ENCODE measurements at places on chromosomes 6 and 20.
A peak's percentile ranks its signal among the peaks of the same experiment; 100 is the strongest.

GRCh38 chr6:149895833-149896271 lies 2.1 kb downstream of the RAET1E start:
- no peak for DNase-seq

- DNase-seq, result no peak
Measured at GRCh38 chr20:47971058-47971791, 185.9 kb upstream of the SULF2 start.

- no peak for DNase-seq
Measured at GRCh38 chr20:19231359-19232035, 19.1 kb downstream of the SLC24A3 start.

GRCh38 chr6:35694462-35694861 lies 5.7 kb upstream of the FKBP5 start:
- no peak for DNase-seq

GRCh38 chr20:22466447-22467171 lies 117.8 kb downstream of the FOXA2 start:
- DNase-seq, result no peak

DNA sequence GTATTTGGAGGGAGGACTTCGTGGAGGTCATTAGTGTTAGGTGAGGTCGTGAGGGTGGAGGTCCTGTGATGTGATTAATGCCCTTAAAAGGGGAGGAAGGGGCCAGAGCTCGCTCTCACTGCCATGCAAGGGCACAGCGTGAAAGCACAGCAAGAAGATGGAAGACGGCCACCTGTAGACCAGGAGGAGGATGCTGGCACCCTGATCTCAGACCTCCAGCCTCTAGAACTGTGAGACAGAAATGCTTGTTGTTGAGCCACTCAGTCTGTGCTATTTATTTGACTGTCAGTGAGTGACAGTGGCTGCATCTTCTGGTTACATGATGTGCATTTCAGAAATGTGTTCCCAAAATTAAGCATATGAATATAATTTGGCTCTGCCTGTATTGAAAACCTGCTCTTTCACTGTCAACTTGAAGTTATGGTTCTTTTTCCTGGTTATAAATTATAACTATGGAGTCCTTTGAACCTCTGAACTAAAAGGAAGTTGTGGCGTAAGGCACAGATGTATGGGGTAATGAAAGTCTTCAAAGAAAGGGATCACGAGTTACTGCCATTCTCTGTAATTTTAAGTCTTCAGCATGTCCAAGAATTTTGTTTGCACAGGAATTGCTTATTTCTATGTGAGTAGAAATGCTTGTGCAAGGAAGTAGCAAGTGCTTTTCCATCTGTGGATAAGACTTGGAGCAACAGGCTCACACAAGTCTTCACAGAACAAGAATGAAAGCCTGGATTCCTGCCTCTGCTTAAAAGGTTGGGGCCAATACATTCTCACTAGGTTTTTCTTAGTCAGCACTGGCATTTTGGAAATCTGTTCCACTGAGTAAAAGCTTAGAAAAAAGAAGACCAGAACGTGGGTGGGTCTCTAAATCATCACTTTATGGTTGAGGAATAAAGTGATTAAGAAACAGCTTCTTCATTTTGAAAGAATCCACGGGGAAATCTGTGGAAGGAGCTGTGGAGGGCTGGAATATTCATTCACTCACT lies 10.3 kb downstream of the PPP1R14C start:
- DNase-seq, result no peak

- no peak for DNase-seq
Measured at GRCh38 chr6:158754738-158755137, 64.4 kb downstream of the EZR start.

- DNase-seq, result peak; percentile 30
Measured at GRCh38 chr20:21099751-21100577, 6.2 kb downstream of the LINC00237 start.

DNA sequence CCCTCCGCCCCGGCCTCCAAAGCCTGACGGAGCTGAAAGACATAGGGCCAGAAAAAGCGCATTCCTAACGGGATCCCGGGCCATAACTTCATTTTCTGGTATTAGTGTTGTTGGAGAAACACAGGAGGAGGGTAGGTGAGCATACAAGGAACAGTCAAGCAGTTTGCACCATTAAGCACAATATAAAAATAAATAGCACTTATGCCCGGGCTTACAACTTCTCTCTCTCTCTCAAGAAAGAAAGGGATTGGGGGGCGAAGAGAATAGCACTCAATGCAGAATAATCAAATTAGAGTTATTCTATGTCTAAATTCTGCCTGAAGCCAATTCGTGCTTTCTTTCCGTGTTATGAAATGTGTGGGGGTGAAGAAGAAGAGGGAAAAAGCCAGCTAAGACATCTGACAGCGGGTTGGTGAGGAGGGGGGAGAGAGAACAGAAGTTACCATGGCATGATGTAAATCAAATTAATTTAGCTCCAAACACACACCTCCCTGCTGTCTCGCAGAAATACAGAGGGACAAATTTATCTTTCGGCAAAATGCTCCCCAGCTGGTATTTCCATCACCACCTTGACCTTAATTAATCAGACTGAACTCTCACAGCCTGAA lies 508 bp upstream of the METTL24 start:
- DNase-seq, result no peak

GRCh38 chr20:3577366-3577765 lies 85.8 kb downstream of the GFRA4 start:
- no peak for DNase-seq

GRCh38 chr20:37501940-37502339 lies 19.1 kb upstream of the NNAT start:
- DNase-seq, result no peak

DNA sequence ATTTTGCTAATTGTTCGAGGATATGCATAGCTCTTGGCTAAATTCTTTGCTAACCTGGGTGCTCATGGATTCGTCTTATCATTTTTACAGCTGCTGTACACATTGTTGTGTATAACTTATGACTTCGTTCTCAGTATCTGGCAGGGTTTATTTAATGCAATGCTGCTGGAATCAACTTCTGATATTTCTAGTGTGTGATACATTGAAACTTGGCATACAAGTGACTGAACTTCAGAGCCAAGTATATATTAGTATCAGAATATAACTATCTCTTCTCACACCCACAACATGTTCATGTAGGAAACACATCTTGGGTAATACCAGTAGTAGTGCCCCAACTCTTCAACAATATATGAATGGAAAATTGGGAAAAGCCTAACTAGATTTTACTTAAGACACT lies 764.2 kb downstream of the TENT5A start:
- no peak for DNase-seq

- no peak for DNase-seq
Measured at GRCh38 chr6:44636561-44637248, 249.2 kb downstream of the CDC5L start.

GRCh38 chr20:62835931-62836861 lies 19.3 kb downstream of the COL9A3 start:
- no peak for DNase-seq

DNA sequence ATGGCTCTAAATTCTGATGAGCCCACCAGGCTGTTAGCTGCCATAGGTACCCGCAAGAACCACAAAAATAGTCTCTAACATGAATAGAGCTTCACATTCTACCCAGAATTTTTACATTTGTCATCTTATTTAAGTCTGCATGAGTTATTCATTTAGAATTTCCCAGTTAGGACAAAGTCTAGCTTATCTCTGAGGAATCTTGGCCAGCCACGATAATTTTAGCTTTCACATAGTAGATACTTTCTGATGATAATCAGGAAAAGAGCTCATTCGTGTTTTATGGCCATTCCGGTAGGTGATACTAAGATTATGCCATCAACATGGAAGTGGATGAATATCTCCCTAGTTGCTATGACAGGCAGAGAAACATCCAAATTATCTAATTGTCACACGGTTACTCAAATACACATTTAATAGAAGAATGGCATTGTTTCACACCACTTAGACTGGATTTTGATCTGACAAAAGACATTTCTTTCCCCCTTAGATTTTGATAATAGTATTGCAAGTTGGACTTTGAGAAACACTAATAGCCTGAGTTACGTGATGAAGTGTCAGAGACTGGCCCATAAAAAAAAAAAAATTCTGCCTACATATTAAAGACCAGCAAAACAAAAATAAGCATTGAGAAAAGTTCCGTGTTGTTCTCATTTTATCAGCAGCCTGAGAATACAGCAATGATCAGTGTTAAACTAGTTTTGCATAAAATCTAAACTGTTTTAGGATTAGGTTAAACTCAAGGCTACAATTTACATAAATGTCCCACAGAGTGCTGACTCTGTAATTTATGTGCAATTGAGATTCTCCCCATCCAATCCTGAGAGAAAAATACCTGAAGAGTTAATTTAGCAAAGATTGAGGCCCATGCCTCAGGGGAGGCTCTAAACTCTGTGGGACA lies 397.5 kb upstream of the ARID1B start:
- no peak for DNase-seq

GRCh38 chr6:33213166-33213988 lies 5.1 kb downstream of the RING1 start:
- DNase-seq, result no peak

DNA sequence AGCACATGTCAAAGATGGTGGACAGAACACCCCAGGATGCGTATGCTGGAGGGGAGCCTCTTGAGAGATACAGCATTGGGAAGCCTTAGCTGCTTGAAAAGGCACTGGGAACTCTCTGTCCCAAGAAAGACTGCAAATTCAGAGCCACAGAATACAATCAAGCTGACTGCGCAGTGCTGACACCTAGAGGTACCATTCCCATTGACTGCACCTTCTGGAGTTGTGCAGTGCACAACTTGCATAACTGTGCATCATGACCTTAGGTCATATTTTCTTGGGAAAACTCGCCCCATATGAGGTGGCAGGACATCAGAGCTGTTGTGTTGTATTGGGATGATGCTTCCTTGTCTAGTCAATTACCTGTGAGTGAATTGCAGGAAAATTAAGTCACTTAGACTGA lies 646.5 kb upstream of the NOX3 start:
- no peak for DNase-seq

GRCh38 chr6:29559524-29560287 lies at the start of gene UBD:
Gene UBD (minus strand): TSS chr6:29559732. CDS start chr6:29559701, 31 bp downstream.
- no peak for DNase-seq

GRCh38 chr6:143823548-143823947 lies 19.6 kb upstream of the LTV1 start:
- no peak for DNase-seq

DNA sequence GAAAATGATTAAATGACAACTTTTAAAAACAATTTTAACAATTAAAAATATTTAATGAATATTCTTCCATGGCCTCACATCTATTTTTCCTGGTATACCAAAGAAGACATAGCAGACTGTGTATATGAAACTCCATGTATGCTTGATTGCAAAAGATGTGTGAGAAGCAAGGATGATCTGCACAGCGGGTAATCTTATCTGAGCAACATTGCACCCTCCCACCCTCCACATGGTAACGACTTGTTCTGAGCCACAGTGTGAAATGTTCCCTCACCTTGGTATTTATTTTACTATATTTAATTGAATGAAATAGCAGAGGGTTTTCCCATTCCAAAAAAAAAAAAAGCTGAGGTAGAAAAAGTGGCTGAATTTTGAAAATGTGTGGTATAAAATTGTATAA lies 204.4 kb downstream of the SYNE1 start:
- DNase-seq, result no peak

- DNase-seq, result no peak
Measured at GRCh38 chr20:7980332-7981046, 39.1 kb downstream of the TMX4 start.

GRCh38 chr20:10856237-10857015 lies 182.6 kb upstream of the JAG1 start:
- DNase-seq, result no peak

GRCh38 chr6:147075381-147075780 lies 128.8 kb upstream of the STXBP5 start:
- DNase-seq, result no peak

DNA sequence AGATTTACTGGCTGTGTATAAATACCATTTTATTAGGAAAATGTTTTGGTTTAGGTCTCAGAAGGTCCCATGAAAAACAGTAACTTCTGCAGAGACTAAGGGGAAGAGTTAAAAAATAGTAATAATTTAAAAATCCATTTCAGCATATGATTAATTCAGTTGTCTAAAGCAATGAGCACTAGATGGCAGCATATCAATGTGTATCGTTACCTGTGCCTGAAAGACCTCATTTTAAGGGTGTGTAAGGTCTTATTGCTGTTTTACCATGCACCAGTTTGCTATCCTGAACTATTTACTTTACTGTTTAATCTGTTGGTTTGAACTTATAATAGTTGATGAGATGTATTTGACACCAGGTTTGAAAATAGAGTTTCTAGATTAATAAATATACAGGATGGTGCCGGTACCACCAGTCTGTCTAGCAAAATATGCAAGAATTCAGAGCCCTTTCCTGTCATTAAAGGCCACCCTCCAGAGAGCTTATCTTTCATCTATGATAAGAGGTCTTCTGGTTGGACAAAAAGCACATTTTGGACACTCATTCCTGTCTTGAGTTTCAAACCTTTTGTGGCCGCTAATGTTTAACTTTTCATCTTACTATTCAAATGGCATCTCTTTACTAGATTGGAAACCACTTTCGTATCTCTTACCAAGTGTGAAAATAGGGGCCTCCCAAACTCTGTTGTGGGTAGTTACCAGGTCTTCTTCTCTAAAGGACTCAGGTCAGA lies 8.9 kb upstream of the AHI1 start:
- no peak for DNase-seq

DNA sequence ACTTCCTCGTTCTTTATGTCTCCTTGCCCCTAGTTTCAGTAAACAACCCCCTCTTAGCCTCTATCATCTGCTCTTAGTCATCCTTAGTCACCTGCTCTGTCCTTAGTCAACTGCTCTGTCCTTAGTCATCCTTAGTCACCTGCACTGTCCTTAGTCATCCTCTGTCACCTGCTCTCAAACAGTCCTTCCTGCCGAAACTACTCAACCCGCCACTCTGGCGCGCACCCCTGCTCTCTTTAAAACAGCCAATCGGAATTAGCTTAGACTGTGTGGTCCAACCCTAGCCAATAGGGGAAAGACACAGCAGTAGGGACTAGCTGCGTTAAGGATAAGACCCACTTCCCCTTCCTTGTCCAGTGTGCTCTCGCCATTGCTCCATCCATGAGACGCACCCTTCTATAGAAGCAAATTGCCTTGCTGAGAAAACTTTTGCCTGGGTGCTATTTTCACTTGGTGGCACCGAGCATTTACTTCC lies 73.9 kb downstream of the BACH2 start:
- DNase-seq, result no peak

- DNase-seq, result no peak
Measured at GRCh38 chr6:70309243-70309642, 6.4 kb upstream of the COL9A1 start.

Data from T-helper 17 cell (primary cell).